Effector CD8-positive, alpha-beta T cell (primary cell): ENCODE measurements at places on chromosomes 7 and 10.

- no peak for DNase-seq
Observed at GRCh38 chr10:60707841-60708240, 70.4 kb upstream of the CDK1 start.

DNA sequence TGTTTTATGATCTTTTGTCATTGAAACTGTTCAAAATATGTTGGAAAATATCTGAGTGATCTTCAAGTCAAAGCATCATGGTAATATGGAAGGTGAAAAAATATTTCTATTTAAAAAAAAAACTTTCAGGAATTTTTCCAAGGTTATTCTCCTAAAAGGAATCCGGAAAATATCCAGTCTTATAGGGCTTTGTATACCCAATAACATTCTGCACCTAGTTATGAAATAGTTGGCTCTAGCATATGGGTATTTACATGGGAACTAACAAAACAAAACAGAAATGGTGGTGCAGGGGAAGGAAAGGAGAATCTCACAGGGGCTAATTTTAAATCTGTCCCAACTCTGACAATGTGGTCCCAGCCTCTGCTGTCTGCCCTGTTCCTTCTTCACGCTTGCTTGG, 167.1 kb upstream of the RHEB start:
- no peak for DNase-seq

GRCh38 chr7:44914992-44915607, 29.8 kb upstream of the PURB start:
- no peak for DNase-seq

DNA sequence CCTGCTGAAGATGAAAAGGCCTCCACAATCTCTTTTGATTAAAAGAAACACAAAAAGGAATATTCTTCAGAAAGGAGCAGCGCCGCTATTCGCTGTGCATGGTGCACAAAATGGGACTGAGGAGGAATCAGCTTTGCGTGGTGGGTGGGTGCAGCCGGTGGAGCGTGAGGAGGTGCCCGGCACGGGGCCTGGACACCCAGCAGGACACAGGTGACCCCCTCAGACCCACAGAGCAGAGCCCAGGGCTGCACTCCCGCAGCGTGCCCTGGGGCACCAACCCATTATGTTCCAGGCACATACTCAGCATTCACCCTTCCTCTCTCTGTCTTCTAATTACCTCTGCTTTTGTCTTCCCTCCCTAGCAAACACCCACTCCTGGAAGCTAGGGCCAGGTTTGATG, 238.0 kb upstream of the PPP2R2D start:
- no peak for DNase-seq

DNA sequence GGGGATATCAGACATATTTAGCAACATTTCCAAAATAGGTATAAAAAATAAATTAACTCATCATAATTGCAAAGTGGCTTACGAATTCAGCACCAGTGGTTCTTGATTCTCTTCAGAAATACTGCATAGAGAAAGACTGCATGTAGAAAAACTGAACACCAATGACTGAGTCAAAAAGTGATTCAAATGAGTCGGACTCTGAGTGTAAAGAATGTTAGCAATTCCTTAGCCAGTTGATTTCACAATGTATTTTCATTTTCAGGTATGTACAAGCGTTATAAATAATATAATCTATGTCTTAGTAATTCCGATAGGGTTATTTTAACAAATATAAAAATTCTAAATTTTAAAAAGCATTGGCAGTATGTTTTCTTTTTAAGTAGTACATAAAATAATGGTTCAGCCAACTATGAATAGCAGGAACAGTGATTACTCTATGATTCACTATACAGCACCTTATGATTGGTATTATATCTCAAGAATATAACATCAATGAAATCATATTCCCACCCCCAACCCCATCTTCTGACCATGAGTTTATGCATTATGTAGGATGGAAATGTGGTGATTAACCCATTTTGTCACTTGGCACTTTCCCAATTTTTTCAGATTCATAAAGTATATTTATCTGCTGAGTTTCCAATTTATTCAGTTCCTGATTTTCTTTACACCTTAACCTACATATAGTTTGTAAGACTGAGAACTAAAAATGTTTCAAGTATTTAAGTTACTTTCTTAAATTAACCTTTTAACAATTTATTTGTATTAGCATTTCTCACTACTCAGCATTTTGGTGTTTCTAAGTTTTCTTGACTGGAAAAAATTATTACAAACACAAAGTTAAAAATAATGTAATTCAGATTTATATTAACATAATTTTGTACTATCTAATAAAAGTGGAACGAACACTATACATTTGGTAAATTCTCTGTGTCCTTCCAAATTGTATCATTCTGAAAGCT, 33.9 kb downstream of the DNAJC1 start:
- no peak for DNase-seq

- no peak for DNase-seq
Observed at GRCh38 chr7:26179826-26180497, 20.6 kb downstream of the HNRNPA2B1 start.

GRCh38 chr7:12158334-12159060, 52.6 kb upstream of the TMEM106B start:
- no peak for DNase-seq

DNA sequence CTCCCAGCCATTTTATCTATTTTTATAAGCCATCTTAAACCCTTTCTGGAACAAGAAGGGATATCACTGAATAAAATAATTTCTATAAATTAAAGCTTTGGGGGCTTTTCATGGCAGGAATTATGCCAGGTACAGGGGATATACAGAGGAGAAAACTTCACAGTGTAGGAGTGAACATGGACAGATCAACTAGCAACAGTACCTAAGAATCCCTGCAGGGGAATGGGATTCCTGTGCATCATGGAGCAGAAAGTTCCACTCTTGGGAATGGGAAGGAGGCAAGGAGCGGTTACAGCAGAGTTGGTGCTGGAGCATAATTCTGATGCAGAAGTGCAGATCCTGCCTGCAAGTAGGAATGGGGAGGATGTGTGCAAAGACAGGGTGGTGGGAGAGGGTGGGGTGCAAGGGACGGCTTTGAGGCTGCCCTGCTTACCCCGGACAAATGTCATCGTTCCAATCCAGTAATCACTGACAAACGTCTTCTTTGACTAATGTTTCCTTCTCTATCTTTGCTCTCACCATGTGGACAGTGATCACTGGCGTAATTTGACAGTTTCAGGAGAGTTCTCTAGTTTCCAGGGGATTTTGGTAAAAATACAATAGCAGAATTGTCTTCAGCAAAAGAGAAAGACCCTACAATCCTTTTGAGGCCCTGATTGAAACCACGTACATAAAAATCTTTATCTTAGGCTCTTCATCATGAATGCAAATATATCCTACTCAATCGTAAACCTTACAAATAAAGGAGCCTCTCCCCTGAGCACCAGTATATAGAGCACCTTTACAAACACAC, 196.7 kb downstream of the HECW1 start:
- DNase-seq, result no peak

GRCh38 chr7:111053035-111053434, 37.9 kb upstream of the LRRN3 start:
- DNase-seq, result no peak

GRCh38 chr10:98366062-98366530, 48.9 kb downstream of the PYROXD2 start:
- DNase-seq, result no peak

- DNase-seq, result no peak
Observed at GRCh38 chr10:101310529-101311184, 43.3 kb upstream of the BTRC start.

DNA sequence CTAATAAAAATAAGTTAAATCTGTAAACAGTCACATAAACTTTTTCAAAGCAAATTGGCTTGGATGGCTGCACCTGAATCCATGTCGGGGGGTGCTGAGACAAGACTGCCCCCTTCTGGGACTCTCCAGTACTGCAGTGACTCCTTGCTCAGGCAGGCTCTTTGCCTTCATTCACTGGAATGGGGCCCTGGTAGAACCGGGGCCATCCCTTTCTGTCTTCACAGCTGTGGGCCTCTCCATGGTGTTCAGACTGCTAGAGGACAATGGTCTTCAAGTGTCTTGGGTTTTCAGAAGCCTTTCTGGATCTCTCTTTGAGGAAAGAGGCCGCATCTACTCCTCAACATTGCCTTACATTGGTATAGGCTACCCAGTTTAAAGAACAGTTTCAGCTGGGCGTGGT, 16.1 kb upstream of the IMPDH1 start:
- peak; percentile 65 for DNase-seq

- DNase-seq, result no peak
Observed at GRCh38 chr7:156236936-156237599, 403.5 kb upstream of the RNF32 start.

DNA sequence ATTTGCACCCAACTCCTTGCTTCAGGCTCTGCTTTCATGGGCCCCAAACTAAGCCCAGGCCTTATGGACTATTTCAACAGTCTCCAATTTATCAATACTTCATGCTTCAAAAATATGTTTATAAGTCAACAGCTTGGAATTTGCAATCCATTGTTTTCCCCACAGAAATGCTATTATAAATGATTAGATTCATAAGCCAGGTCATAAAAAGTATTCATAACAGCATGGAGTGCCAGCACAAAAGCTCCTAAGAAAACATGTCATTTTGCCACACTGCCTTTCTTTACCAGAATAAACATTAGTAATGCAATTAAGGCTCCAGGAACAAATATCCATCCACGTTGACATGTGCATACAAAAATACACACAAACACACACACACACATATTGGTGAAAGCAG, 30.1 kb downstream of the OSBPL3 start:
- no peak for DNase-seq

DNA sequence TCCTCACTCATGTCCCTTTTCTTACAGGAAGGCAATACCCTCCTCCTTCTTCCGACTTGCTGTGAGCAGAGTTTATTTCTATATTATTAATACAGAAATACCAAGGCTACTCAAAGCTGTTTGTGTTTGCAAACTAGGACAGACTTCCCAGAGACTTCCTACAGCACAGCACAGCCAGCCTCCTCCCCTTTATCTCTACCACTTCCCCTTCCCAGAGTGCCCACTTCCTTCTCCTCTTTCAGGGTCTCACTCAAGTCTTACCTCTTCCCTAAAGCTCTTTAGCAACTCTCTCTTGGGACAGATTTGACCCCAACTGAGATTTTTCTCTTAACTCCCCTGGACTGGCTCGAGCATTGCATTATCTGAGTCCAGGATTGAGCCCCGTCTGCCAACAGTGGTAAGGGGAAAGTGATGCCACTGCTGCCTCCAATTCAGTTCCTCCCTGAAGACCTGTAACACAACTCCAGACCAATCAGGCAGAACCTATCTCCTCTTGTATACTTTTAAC, 5.5 kb upstream of the LRGUK start:
- no peak for DNase-seq

GRCh38 chr7:92639966-92640365, 49.8 kb upstream of the FAM133B start:
- no peak for DNase-seq

DNA sequence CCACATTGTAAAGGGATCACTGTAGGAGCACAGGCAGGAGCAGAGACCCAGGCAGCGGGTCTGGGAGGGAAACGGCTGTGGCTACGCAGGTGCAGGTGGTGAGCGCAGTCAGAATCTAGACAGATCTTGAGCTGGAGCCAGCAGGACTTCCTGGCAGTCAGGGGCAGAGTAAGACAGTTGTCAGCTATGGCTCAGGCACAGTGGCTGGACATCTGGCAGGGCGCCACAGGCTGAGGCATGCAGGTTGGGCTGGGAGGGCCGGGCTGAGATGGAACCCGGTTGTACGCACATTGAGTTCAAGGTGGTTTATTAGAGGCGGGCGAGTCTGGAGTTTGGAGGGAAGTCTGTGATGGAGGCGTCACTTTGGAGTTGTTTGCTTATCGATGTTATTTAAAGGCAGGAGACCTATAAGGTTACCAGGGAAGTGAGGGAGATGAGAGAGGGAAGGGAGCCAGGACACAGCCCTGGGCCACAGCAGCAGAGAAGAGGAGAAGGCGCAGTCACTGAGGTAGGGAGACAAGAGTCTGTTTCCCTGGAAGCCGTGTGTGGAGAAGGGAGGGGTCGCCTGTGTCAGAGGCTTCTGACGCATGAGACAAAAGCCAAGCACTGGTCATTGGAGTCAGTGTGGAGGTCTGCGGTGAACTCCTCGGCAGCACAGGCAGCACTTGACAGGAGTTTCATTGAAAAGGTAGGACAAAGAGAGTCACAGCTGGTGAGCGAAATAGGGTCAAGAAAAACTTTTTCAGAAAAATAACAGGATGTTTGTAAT, 73.8 kb downstream of the LANCL2 start:
- no peak for DNase-seq

GRCh38 chr7:148941598-148942275, 57.6 kb upstream of the EZH2 start:
- peak; percentile 45 for DNase-seq

DNA sequence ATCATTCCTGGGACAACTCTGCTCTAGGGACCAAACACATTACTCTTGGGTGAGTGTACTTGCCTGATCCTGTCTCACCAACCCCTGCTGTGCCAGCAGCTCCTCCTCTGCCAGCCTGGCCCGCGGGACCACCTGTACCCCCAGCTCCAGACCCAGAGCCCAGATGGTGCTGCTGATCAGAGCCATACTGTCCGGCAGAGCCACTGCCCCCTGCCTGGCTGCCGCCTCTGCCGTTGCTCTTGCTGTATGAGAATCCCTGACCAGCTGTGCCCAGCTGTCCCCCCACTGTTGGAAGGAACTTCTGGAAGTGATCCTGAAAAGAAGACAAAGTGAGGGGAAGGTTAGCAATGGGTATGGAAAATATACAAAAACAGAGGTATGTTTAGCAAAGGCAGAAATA, 6.9 kb downstream of the MYOZ1 start:
- DNase-seq, result no peak

- no peak for DNase-seq
Observed at GRCh38 chr10:126042906-126043305, 146.5 kb downstream of the FANK1 start.

DNA sequence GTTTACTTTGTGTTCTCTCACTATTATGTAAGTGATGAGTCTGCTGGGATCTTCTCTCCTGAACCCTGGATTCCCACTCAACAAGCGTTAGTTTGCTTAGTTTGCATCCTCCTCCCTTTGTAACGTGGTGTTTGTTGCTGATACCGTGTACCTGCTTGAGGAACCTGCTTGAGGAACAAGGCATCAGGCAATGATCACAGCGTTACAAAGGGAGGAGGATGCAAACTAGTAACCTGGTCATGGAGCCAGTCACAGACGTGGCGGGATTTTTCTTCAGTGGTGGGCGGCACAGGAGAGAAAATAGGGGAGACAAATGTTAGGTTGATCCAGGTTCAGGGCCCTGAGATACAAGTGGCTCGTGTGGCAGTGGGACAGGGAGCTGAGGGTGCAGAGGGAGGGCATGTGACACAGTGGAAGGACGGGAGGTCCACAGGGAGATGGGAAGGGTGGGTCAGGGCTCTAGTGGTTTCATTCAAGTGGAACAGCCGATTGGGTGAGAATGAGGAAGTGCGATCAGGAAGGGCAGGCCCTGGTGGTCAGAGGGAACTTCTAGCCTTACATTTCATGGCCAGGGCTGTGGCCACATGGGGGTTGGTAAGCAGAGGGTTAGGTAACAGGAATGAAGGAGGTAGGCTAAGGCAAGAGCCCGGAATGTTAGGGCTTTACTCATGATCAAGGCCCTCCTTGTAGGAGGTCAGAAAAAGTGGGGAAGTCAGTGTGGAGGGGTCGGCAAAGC, 38.0 kb downstream of the SNX10 start:
- no peak for DNase-seq
